Stimulated activated CD4-positive, alpha-beta T cell treated with anti-CD3 and anti-CD28 coated beads, TNF-alpha, amount 100 ng/mL, for 24 hours (primary cell): ENCODE measurements at places on chromosomes 1 and 21.

DNA sequence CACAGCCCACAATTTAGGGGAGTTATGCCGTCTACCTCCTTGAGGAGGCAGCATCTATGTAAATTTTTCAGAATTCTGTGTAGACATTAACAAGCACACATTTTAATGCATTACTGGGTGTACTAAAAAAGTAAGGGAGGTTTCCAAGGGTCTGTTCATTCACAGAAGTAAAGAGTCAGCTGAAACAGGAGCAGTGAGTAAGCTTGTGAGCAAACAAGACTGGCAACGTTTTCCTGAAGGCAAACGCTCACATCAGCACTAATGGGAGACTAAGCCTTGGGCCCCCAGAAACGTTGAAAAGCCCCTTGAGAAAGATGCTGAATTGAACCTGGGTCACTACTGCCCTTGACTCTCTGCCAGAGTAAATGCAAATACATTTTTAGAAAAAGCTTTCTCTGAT lies 25.7 kb downstream of the RPRD2 start:
- no peak for DNase-seq

- no peak for DNase-seq
Measured at GRCh38 chr1:46487818-46488218, 1.8 kb upstream of the DMBX1 start.

GRCh38 chr21:35086357-35086756 lies 37.3 kb upstream of the RUNX1 start:
- DNase-seq, result no peak

DNA sequence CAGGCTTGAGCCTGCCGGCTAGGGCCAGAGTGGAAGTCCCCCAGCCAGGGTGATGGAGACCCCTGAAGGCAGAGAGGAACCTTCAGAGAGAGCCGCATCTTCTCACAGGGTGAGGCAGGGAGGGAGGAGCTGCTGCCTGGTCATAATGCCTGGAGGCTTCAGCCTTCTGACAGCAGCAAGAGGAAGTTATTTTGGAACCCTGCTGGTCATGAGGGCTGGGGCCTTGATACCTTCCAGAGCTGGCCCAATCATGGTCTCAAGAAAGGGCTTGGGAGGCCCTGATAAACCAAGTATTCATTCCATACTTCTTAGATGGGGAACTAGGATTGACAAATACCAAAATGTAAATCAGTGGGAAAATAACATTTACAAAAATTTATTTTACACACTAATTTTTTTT lies 26.6 kb upstream of the MPZL1 start:
- DNase-seq, result no peak

DNA sequence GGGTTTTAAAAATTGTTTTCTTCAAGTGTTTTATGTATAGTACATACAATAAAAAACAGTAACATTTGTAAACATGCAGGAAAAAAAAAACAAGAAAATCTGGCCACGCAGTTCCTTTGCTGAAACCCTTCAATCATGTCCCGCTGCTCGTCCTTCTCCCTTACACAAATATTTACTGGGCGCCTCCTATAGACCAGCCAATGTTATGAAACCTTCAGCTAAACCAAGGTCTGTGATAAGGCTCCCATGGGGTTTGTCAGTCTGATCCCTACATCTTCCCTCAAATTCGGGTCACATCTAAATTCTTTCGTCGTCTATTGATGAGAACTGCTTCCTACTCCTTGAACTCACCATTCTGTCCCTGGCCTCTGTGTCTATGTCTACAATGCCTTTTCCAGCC lies 583.9 kb downstream of the SMYD3 start:
- no peak for DNase-seq
